NT2/D1 (cell line): ENCODE measurements at places on chromosomes 16 and 17.
A peak's percentile ranks its signal among the peaks of the same experiment; 100 is the strongest.

- DNase-seq, result no peak
Observed at GRCh38 chr17:47077576-47077975, 98.5 kb upstream of the RPRML start.

- DNase-seq, result no peak
Observed at GRCh38 chr16:20866145-20866772, 33.9 kb downstream of the DCUN1D3 start.

DNA sequence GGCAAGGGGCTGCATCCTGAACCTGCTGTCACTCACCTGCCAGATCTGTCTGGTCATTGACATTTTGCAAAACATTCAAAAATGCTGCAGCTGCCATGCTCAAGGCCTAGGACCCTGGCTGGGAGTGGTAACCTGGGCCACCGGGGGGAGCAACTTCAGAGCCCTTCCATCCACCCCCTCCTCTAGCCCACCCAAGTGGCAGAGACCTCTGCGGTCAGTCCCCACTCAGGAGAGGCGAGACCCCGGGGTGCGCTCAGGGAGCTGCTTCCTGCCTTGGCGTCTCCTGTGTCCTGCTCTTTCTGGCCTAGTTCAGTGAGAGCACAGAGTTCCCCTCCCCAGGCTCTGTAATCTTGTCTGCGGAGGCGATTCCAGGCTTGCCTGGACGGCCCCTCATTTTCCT, 108.8 kb downstream of the CCDC182 start:
- DNase-seq, result no peak

- no peak for DNase-seq
Observed at GRCh38 chr16:17063201-17064139, 407.3 kb downstream of the XYLT1 start.

GRCh38 chr16:21283521-21284289, 5.6 kb upstream of the CRYM start:
- DNase-seq, result no peak

DNA sequence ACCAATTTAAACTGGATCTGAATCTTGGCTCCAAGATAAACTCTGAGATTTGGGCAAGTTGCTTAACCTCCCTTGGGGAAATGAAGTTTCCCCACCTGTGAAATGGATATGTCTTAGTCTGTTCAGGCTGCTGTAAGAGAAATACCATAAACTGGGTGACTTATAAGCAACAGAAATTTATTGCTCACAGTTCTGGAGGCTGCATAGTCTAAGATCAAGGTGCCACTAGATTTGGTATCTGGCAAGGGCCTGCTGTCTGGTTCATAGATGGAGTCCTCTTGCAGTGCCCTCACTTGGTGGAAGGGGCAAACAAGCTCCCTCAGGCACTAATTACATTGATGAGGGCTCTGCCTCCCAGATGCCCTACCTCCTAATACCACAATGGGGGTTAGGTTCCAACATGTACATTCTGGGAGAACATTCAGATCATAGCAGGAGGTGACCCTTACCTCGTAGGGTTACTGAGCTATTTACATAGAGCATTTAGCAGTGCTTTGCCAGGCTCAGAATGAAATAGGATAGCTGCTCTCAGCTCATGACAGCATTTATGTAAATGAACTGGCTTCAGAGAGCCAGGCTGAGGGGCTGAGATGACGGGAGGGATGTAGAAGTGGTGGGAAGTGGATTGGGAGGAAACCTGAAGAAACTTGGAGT, 83.9 kb downstream of the SPECC1 start:
- DNase-seq, result no peak

DNA sequence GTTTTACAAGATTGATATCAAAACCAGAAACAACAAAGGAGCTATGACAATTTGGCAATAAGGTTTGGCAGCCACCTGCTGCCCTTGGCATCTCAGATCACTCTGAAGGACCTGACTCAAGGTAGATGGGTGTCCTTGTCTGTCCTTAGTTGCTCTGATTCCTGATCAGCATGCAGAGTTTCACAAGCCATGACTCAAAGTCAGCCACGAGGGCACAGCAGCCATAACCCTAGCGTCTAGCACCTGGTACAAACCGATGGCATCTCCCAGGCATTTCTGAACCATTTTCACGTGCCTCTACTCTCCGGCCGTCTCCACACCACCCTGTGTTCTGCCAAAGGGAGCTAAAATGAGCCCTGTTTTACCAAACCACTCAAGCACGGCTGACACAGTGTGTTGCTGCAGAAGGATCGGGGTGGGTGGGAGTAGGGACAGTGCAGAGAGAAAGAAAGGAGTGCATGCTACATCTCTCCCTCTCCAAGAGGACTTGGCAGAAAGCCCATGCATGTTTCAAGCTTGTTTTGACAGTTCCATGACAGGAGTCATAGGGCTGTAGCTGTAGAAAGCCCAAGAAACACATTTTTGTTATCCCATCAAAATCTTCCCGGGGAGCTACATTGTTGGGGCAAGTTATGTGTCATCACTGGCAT, 297.3 kb downstream of the ABCC12 start:
- DNase-seq, result no peak

DNA sequence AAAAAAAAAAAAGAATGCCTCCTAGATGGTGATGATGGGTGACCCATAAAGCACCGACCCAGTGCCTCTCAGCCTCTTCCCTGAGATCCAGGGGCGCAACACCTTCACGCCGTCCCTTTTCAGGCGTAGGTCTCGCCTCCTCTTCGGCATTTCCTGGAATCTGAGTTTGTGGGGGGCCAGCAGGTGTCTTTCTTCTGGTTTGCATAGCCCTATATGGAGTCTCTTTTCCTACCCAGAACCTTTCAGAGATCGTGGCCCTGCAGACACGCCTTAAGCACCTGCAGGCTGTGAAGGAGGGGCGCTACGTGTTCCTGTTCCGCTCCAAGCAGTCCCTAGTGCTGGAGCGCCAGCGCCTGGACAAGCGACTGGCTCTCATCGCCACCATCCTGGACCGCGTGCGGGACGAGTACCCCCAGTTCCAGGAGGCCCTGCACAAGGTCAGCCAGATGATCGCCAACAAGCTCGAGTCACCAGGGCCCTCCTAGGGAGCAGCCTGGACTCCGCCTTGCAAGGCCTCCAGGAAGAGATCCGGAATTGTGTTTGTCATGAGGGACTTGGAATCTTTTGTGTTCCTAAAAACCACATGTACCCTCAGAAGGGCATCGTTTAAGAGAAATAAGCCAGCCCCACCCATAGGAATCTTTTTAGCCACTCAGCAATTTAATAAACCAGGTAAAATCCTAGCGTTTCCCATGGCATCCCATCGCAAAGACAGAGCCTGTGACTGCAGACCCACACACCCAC, 1.9 kb upstream of the GAA start:
- no peak for DNase-seq

- no peak for DNase-seq
Observed at GRCh38 chr16:3472878-3473595, 22.3 kb downstream of the C16orf90 start.

- DNase-seq, result peak; percentile 59
Observed at GRCh38 chr16:63289834-63290460, 1253.7 kb upstream of the CDH8 start.

DNA sequence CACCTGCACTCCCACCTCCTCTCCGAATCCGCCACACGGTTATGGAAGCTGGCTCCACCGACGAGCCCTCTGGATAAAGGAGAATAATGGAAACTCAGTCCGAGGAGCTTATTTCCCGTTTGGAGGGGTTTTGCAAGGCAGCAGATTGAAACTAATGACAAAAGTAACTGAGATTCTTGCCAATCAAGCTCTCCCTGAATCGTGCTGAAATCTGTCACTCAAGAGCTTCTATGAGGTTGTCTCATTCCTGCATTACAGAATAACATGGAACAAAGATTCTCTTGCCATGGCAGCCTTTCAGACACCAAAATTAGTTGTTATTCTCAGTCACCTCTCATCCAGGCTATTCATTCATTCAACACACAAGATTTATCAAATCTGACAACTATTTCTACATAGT, 405.9 kb downstream of the SOX9 start:
- no peak for DNase-seq

DNA sequence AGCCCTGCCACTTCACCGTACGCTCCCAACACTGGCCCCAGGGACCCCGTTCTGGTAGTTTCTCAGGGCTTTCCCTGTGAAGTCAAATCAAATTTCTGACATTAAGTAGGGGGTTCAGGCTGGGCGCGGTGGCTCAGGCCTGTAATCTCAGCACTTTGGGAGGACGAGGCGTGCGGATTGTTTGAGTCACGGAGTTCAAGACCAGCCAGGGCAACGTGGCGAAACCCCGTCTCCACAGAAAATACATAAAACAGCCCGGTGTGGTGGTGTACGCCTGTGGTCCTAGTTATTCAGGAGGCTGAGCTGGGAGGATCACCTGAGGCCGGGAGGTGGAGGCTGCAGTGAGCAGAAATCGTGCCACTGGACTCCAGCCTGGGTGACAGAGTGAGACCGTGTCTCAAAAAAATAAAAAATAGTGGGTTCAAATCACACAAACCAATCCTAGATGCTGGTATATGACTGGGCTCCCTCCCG, 632 bp downstream of the CYBC1 start:
- no peak for DNase-seq

GRCh38 chr16:86510465-86511261, at the start of gene FOXF1:
TSS of gene FOXF1 (plus strand) at chr16:86510527. CDS start at chr16:86510570, 43 bp downstream.
- no peak for DNase-seq

- DNase-seq, result no peak
Observed at GRCh38 chr16:11398851-11399250, 53.6 kb downstream of the RMI2 start.

GRCh38 chr17:1562176-1562643, 382 bp downstream of the PITPNA start:
- DNase-seq, result no peak

- DNase-seq, result no peak
Observed at GRCh38 chr17:60442271-60443173, 20.2 kb downstream of the CHCT1 start.

- no peak for DNase-seq
Observed at GRCh38 chr17:74682028-74682427, 30.7 kb downstream of the CD300LF start.

- no peak for DNase-seq
Observed at GRCh38 chr16:12245088-12245920, 268.8 kb downstream of the SNX29 start.

GRCh38 chr17:32927201-32927723, 691 bp upstream of the TMEM98 start:
- no peak for DNase-seq

DNA sequence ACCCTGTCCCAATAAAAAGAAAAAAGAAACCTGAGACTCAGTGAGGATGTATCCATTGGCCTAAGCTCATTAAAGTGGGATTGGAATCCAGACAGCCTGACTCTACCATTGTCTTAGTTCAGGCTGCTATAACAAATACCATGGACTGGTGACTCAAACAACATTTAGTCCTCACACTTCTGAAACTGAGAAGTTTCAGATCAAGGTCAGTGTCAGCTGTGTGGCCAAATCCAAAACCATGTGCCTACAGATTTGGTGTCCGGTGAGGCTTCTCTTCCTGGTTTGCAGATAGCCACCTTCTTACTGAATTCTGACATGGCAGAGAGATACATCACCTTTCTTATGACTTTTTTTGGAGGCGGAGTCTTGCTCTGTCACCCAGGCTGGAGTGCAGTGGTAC, 53.3 kb upstream of the KDM8 start:
- DNase-seq, result no peak

GRCh38 chr16:87457061-87457611, 35.7 kb downstream of the ZCCHC14 start:
- DNase-seq, result no peak

- no peak for DNase-seq
Observed at GRCh38 chr17:47363171-47363570, 39.4 kb downstream of the EFCAB13 start.

- DNase-seq, result no peak
Observed at GRCh38 chr17:57530026-57530425, 215.1 kb downstream of the CCDC182 start.

DNA sequence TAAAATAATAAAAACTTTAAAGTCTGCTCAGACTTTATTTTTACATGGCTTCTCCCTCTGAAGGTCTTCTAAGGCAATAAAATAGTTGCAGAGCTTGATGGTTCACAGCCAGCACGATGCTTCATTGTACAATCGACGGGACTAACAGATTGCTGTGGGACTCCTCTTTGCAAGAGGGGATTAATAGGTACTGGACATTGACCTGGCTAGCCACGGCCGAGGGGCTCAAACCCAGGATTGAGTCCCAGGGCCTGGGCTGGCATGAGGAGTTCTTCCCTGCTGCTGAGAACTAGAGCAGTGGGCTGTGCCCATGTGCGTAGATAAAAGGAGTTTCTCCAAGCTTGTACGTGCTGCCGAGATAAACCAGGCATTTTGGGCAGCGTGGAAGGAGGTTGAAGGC, 23.6 kb upstream of the GAN start:
- DNase-seq, result no peak

DNA sequence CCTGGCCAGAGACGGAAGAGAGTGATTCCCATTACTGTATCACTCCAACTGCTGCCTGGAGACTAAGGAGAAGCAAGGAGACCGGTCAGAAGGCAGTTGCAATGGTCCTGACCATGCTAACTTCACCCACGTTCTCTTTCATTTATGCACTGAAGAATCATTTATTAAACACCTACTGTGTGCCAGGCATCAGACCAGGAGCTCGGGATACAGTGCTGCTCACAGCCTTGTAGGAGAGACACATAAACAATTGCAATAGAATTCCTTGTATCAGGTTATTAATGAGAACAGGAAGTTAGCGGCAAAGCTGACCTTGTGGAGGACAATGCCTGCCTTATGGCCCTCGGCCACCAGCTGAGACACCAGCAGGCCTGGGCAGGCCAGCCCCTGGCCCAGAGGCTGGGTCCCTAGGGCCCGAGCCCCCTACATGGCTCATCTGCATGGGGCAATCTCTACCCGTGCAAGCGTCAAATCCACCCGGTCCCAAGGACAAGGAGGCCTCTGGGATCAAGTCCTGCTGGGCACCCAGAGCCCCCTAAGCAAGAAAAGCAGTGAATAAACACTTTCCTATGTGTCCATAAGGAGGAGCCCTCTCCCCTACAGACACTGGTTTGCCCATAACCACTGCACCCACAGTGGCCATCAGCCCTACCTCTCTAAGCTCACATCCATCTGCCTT, 8.6 kb upstream of the ENPP7 start:
- DNase-seq, result no peak

DNA sequence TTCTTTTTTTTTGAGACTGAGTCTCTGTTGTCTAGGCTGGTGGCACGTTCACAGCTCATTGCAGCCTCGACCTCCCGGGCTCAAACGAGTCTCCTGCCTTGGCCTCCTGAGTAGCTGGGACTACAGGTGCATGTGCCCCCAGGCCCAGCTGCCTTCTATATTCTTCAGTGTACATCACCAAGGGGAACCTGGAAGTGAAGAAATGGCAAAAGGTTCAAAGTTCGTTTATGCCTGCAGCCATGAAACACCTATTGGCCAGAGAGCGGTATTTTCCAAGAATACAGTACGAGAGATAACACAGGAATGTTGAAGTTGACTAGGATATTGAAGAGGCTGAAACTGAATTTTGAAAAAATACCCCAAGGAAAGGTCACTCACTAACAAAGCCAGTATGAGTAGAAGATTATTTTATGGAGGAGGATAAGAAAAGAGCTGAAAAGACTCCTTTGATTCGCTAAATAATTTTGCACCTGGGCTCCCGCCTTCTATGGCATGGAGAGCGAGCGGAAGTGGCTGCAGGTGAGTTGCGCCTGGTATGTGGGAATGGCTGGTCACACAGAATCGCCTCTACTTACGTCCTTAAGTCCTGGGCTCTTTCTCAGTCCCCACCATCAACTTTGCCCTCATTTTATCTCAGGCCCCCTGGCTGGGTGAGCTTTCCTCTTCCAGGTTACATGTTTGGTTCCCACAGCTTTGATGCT, 9.8 kb downstream of the ST6GALNAC1 start:
- no peak for DNase-seq

- no peak for DNase-seq
Observed at GRCh38 chr17:28258347-28258887, 60.6 kb upstream of the TMEM97 start.
